Activated CD4-positive, alpha-beta T cell treated with anti-CD3 and anti-CD28 coated beads for 4 hours (primary cell): ENCODE measurements at places on chromosomes 3 and 15.

DNA sequence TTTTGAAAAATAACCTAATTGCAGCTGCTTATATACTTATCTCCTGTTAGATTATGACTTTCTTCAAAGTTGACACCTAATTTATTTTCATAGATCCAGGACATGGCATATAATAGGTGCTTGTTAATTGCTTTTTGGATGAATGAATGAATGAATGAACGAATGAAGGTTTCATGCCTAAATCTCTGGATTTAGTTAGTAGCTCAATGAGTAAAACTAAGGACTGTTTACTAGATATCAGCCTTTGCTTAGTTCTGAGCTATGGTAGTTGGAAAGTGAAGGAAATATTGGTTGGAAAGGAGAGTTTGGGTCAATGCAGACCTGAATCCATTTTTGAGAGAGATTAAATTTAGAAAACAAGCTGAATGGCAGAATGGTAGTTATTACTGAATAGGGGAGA lies 160.4 kb upstream of the SGO1 start:
- DNase-seq, result no peak

DNA sequence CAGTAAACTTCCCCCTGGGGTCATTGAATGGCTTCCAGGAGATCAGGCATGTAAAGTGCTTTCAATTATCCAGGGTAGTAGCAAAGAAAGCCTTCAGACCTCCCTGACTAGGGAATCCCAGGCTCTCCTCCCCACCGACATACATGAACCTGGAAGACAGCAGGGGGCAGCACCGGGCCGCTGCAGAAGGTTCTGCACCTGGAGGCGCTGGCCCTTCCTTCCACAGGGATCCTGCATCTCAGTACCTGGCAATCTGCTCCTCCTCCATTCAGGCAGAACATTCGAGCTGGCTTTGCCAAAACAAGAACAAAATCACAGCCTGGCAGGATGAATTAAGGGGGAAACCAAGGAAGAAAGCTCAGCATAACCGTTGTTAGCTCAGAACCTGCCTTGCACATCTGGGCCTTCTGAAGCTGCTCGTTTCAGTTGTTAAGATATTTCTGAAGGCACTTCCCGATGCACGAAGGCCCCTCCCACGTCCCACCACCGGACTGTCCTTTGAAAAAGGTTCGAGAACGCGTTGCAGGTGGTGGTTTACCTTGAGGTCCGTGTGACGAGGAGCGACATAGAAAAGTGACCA lies 237.7 kb downstream of the SLCO3A1 start:
- no peak for DNase-seq

GRCh38 chr3:43296565-43296964 lies 10.2 kb downstream of the SNRK start:
- peak; percentile 61 for DNase-seq

DNA sequence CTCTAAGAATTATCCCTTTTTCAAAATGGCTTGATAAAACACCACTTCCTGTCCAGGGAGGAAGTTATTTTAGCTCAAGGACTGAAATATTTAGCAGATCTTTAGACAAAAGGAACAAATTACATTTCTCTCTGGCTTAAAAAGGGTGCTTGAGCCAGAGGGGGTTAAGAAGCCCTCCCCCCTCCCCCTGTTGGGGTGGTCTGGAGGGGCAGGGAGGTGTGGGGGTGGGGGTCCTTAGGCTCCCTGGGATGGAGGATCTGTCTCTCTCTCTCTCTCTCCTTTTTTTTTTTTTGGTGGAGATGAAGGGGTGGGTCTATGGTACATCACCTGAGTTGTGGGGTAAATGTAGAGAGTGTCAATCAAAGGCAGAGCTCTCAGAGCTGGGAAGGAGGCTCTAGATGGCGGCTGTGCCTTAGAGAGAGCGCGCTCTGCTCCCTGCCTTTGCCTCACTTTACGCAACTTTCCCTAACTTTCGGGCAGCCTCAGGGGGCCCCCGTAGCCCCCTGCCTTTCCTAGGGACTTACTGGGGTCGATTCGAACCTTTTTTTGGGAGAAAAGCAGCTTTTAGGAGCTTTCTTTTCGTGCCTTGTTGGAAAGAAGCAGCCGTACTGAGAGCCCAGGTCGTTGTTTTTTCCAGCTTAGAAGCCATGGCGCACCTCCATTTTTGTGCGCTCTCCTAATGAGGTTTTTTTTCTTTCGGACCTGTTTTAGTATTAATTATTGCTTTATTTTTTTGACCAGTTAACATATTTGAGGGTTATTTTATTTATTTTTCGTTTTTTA lies at the start of gene CHD2:
CHD2 (plus strand) TSS at position 377 of the 783 bp plus-strand sequence. CDS start 914 bp downstream, outside the sequence.
- DNase-seq, result peak; percentile 53

GRCh38 chr15:42591238-42591934 lies 16.0 kb downstream of the STARD9 start:
- DNase-seq, result no peak

- no peak for DNase-seq
These were observed 65.3 kb upstream of the GATM start for GRCh38 chr15:45443645-45444044.

DNA sequence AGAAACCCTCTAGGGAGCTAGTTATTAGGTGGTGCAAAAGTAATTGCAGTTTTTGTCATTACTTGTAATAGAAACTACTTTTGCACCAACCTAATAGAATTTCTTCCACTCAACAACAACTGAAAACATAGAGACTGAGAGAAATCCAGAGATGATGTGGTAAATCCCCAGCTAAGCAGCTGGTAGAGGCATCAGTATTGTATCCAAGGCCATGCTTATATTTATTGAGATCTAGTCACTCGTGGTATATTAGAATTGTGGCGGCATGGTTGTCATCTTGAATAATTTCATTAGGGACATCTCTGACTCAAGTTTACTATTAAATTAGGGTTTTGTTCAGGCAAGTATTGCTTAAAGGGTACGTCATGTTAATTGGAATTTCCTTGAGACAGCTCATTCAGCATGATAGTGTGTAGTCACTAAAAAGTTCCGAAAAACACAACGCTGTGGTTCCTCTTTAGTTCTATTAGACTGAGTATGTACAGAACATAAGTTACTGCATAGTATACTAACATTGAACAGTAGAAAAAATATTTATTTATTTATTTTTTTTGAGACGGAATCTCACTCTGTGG lies 35.3 kb downstream of the PAK2 start:
- DNase-seq, result no peak

DNA sequence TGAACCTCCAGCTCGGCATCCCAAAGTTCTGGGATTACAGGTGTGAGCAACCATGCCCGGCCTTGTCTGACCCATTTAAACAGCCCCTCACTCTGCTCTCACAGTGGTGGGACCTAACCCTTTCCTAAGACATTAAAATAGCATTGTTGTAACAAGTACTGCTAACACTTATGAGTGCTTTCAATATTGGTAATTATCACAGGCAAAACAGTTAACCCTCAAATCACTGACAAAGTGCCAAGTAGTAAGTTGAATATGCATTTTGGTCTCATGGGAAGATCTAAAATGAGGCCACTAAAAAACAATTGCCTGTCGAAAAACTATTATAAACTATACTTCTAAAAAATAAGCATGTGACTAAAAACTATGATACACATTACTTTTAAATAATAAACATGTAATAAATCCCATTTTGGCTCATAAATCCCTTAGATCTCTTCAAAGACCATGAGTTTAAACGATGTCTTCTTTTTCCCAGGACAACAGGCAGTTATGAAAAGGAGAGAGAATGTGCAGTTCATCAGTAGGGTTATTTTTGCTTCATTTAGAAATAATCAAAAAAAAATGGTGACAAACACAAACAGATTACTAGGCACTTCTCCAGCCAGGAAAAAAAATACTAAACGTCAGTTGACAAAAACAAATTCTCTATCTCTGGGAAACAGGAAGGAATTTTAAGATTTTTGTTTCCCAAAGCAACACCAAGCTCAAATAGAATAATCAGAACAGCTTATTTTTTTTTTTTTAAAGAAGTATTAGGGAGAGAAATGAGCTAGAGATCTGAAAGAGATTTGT lies 95.4 kb downstream of the RFTN1 start:
- no peak for DNase-seq

GRCh38 chr3:12192655-12193484 lies 34.2 kb upstream of the TIMP4 start:
- DNase-seq, result no peak

DNA sequence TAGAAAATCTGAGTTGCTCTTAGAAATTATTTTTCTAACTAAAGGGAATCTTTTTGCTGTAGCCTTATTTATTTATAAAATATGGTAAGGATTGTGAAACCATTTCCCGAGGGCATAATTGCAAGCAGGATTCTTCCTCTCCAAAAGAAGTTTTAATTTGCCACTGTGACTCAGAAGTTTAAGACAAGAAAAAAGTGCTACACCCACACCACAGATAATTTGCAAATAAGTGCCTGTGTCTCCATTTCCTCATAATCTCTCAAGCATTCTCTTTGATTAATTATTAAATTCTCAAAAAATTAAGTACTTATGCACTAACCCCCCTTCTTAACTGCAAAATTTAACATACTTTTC lies 43.6 kb downstream of the RASA2 start:
- DNase-seq, result no peak

- no peak for DNase-seq
These were observed 26.4 kb upstream of the MME start for GRCh38 chr3:155053756-155054155.

DNA sequence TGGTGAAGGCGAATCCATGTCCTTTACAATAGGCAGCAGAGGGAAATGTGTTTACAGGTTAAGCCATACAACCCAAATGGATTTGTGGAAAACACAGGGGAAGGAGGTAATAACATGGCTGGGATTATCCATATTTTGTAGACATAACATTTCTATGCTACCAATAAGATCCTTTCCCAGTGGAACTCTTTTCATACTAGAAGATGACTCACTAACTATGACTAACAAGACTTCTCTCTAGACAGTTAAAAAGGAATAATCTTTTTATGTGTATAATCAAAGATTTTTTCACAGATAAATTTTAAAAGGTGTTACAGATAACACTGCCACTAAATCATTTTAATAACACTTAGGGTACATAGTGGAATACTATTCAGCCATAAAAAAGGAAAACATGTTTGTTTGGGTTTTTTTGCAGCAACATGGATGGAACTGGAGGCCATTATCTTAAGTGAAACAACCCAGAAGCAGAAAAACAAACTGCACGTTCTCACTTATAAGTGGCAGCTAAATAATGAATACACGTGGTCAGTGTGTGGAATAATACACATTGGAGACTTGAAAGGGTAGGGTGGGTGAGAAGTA lies 39.6 kb downstream of the VPS13C start:
- DNase-seq, result no peak

- DNase-seq, result no peak
These were observed 4.9 kb downstream of the LIMD1 start for GRCh38 chr3:45599424-45599886.

DNA sequence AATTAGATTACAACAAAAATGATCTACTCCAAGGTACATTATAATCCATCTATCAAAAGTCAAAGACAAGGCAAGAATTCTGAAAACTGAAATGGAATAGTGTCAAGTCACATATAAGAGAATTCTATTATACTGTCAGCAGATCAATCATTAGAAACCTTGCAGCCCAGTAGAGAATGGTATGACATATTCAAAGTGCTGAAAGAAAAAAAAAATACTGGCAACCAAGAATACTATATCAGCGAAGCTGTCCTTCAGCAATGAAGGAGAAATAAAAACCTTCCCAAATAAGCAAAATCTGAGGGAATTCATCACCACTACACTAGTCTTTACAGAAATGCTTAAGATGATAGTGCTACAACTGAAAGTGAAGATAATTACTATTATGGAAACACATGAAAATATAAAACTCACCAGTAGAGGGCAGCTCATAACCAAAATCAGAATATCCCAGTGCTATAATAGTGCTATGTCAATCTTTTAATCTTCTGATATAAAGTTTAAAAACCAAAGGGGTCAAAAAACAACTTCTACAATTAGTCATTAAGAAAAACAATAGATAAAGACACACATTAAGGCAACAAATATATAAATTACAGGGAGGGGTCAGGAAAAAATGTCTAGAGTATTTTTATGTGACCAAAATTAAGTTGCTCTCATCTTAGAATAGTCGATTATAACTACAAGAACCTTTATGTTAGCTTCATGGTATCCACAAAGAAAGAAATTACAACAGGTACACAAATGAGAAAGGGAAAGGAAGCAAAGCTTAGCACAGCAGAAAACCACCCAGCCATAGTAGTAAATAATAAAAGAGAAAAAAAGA lies 190.7 kb upstream of the CNTN6 start:
- no peak for DNase-seq

- no peak for DNase-seq
These were observed 44.8 kb downstream of the AP4E1 start for GRCh38 chr15:50953302-50953701.

DNA sequence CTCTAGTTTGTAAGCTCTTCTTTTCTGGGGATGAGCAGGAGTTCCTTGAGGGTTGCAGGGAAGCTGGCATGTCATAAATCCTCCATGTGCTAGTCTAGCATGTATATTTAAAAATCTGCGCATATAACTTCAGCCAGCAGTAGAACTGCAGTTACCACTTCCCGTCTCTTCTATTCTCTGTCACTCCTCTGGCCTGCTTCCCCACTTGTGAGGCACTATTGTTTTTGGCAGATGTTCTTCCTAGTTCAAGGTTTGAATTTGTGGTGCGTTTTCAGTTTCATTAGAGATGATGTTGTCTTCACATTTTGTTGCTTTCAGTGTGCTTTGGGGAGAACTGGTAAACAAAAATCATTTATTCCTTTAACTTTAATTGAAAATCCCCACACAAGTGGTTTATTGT lies 169.1 kb upstream of the ZPLD1 start:
- no peak for DNase-seq

- no peak for DNase-seq
These were observed 15.9 kb downstream of the SSR3 start for GRCh38 chr3:156539051-156539450.

- DNase-seq, result no peak
These were observed 24.0 kb downstream of the HAPLN3 start for GRCh38 chr15:88871313-88871712.

DNA sequence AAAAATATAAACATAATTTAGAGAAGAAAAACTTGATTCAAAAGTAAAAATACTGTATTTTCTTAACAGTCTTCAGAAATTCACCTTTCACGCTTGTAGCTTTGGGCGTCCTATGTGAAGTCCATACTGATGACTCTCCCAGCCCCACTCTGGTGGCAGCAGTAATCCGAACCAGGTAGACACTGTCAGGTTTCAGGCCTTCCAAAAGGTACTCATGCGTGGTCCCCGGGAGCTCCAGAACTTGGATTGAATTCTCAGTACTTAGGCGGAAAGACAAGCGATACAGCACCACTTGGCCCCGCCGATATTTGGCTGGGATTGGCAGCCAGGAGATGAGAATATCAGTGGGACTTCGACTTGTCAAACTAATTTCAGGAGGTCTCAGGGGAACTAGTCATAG lies 69.7 kb downstream of the PRTG start:
- DNase-seq, result no peak

DNA sequence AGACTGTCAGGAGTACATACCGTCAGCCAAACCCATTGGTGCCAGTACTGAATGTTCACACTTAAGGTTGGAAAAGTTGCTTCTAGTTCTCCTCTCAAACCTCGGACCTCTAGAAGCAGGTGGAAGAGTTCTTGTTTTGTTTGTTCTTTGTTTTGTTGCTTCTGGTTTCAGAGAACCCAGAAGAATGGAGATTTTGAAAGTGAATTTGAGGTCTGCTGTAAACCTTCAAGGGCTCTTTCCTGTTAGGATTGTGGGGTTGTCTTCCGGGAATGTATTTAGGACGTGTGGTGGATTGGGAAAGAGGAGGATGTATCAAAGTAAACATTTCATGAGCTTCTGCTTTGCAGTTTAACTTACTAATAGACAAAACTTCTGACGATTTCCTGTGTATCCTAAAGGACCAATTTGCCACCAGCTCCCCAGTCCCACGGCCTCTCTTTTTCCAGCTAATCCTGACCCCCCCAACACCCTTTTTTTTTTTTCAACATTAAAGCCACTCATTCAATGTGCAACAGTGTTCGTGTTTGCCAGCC lies 50.3 kb downstream of the FILIP1L start:
- DNase-seq, result no peak
